ENCODE measurements at places on chromosomes 6 and 20.

- no peak for DNase-seq
Observed at GRCh38 chr20:16399801-16400200, 173.4 kb downstream of the KIF16B start.

GRCh38 chr6:169070506-169071176, 183.0 kb downstream of the THBS2 start:
- DNase-seq, result no peak

- no peak for DNase-seq
Observed at GRCh38 chr6:21213492-21213891, 380.1 kb upstream of the SOX4 start.

DNA sequence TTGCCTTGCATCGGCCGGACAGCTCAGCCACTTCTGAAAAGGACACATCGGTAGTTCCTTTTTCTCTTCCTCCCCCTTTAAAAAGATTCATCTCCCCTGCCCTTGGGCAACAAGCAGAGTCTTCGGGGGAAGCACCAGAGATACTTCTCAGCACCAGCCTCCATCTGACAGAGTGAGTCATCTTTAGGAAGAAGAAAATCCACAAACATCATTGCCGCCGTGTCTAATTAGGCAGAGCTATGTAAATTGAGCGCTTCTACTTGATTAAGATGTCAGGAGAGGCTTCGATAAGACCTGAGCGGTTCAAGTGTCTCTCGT, 186.4 kb downstream of the TAF4 start:
- no peak for DNase-seq

GRCh38 chr6:165119231-165120020, 190.0 kb downstream of the C6orf118 start:
- DNase-seq, result no peak

DNA sequence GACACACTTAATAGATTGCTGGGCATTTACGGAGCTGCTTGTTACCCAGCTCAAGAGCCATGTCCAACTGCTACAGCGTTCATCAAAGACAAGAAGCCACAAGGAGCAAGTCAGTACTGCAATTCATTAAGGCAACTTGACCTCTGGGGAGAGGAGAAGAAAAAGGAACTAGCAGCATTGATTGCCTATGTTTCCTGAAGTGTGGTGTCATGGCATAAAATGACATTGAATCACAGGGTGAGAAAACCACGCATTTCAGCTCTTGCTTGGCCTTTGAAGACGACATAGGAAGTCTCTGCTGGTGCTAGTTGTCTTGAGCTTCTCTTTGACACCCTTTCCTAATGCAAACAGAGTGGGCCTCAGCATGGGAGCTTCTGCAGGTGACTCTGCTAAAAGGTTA, 139.1 kb downstream of the CDH26 start:
- DNase-seq, result no peak

DNA sequence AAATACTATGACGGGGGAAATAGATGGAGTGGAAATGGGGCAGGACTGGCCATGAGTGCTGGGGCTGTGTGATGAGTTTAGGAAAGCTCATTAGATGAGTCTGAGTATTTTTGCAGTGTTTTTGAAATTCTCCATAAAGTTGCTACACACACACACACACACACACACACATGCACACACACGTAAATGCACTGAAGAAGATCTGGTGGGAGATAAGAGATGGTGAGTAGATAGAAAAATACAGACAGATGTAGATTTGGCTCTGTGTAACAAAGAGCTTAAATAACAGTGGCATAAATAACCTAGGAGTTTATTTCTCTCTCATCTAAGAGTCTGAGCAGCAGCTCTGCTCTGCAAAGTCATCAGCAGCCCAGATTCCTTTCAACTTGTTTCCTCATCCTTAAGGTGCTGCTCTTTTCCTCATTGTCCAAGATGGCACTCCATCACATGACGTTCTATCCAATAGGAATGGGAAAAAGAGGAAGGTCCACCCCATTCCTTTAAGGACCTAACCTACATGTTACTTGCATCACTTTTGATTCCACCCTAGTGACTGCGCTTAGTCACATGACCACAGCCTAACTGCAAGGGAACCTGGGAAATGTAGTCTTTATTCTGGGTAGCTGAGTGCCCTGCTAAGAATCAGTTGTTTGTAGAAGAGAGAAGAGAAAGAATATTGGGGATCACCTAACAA, 76.4 kb downstream of the EYA2 start:
- no peak for DNase-seq

DNA sequence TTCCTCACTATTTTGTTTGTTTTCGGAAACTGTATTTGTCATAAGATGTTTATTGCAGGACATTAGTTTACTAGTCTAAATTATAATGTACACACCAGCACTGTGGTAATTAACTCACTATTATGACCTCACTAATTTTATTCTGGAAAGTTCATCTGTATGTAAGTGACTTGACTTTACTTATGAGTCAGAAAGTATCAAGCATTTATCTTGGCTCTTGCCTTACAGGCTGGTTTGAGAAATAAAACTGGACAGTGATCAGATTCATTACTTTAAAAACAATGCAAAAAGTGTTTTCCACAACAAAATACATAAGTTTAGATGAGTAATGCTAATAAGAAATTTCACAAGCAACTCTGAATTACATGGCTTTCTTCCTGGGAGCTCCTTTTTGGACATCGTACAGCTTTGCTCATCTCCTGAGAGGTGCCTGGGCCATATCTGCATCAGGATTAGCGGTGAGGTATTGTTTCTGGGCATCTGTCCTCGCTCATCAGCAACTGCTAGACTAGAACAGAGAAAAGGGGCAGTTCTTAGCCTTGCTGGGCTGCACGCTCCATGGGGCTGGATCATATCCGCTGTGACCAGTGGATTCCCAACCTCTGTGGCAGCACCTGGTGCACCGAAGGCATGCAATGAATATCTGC, 179.8 kb downstream of the SOD2 start:
- DNase-seq, result no peak

DNA sequence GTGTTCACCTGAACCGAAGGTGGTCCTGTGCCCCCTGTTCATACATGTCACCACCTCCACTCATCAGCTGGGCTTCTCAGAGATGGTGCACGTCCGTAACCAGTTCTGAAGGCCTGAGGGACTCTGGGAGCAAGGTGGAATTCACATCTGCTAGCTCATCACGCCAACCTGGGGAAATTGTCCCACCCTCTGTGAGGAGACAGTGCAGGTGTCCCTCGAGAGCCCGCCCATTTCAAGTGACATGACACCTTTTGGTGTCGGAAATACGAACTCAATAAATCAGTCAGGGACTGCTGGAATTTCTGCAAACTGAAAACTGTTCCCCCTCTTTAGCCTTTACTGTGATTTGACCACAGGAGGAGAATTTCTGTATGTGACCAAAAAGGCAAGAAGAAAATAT, 99.4 kb downstream of the SYNDIG1 start:
- DNase-seq, result no peak

DNA sequence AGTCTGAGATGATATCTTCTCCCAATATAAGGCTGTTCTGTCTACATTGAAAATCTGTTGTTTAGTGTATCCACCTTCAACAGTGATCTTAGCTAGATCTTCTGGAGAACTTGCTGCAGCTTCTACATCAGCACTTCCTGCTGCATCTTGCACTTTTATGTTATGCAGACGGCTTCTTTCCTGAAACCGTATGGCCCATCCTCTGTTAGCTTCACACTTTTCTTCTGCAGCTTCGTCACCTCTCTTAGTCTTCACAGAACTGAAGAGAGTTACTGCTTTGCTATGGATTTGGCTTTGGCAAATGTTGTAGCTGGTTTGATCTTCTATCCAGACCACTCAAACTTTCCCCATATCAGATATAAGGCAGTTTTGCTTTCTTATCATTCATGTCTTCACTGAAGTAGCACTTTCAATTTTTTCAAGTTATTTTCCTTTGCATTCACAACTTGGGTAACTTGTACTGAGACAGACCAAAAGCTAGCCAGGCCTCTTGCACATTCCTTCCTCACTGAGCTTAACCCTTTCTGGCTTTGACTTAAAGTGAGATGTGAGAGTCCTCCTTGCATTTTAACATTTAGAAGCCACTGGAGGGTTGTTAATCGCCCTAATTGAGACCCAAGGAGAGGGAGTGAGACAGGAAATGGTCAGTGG, 110.1 kb downstream of the PREP start:
- no peak for DNase-seq

DNA sequence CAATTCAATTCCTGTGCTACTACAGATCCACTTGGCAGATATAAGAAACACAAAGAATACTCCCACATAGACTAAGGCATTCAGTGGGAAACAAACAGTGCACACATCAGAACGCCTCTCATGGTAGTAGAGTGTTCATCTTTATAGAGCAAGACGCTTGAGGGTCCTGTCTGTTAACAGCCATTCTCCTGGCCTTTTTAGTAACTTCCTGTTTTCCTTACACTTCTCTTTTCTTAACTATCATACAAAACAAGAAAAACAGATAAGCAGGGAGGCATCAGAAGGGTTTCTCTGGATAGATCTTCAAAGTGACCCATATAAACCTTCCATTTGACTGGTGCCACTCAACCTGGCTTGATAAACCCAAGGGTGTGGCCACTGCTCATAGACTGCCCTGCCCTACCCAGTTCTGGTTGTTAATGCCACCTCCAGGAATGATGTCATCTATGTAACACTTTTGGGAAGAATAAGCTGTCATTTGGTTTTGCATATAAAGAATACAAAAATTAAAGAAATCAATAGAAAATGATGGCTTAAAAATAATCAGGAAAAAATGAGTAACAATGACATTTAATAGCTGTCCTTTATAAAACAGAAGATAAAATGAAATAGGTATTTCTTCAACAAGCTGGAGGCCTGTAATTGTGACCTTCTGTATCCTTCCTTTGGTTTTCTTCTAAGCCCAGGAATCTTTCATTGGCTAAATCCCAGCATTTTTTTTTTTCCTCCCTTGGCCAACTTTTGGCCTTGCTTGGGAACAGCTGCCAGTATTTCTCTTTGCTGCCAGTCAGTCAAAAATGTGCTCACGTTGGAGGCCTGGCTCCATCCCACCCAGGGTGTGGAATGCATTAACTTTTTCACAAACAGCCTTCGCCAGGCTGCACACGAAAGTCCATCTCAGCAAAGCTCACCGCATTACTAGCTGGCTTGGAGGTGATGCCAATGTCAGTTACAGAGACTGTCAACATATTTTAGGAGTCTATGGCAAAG, 103.5 kb downstream of the GJA10 start:
- no peak for DNase-seq

- no peak for DNase-seq
Observed at GRCh38 chr6:10081075-10081474, 333.8 kb downstream of the TFAP2A start.

DNA sequence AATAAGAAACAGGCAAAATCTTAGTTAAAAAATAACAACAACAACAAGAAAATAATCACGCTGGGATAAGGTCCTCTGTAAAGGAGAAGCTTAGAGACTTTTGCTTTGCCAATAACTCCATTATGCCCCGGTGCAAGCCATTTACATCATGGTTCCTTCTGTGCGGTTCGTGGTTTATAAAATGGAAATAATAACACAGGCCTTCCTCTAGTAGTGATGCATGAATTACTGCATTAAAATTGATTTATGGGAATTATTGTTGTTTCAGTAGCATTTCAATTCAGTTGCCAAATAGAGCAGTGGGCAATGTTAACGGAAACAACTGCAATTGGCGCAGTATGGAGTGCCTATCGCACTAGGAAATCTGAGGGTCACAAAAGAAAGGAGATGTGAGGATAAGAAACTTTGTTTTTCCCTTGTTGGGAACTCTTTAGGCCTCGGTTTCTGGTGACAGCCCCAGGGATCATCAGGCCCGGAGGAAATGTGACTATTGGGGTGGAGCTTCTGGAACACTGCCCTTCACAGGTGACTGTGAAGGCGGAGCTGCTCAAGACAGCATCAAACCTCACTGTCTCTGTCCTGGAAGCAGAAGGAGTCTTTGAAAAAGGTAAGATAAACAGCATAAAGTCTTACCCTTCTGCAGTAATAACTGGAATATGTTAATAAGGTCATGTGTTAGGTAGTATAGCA, 1.1 kb downstream of the CD109 start:
- no peak for DNase-seq

DNA sequence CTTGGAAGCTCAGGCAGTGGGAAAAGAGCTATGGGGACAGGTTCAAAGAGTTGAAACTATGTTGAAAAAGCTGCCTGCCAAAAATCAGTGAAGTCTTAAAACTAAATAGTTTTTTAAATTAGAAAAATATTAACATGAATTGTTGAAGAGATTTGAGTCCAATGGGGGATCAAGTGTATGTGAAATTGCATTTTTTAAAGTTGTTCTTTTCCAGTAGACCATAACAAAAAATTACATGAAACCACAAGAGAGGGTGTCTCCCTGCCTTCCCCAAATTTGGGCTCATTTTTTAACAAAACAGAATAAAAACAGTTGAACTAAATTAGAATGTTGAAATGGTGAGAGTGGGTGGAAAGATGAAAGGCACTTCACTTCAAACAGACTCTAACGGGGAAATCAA, 31.5 kb upstream of the COL10A1 start:
- DNase-seq, result no peak

DNA sequence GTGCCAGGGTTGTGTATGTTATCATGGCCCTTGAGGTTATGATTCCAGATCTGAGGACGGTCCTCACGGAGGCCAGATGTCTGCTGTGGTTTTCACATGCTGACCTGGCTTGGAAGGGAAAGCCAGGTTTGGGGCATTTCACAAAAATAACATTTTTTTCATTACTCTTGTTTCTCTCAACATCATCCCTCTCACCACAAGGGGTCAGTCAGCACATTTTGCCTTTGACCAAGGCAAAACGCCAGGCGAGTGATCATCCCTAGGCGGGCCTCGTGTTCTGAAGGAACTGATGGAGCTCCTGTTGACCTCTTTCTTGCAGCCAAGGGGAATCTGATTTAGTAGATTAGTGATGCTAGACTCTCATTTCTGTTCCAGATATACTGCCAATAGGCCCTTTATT, 133.5 kb downstream of the TBC1D7 start:
- no peak for DNase-seq
